Activated CD8-positive, alpha-beta memory T cell treated with anti-CD3 and anti-CD28 coated beads for 4 hours (primary cell): ENCODE measurements at places on chromosomes 4 and X.
A peak's percentile ranks its signal among the peaks of the same experiment; 100 is the strongest.

- DNase-seq: no peak
Observed at GRCh38 chrX:108642273-108642628, 94.1 kb downstream of the IRS4 start.

DNA sequence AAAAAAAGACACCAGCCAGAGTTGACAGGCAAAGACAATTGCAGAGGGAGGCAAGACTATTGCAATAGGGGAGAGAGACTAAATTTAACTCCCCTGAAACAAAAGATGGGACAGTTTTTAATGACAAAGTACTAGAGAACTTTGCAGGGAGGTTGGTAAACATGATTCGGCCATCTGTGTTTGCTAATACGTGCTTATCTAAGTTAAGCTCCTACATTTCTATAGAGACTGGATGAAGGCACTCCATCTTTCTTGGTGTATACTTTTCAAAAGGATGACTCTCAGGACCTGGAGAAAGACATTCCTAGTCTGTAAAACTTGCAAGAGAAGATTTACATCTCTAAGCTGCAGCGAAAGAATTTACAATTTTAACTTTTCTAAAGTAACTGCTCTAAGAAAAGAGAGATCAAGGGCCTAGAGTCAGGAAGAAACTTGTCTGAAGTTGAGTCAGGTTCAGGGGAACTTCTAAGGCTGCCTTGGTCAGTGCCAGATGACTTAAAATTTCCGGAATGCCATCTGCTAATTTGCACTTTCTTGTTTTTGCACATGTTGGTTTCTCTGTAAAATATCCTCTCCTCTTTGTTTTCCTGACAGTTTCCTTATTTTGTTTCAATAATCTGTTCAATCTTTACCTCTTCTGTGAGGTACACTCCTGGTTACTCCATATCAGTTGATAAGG lies 10.6 kb downstream of the ADAM29 start:
- no peak for DNase-seq

DNA sequence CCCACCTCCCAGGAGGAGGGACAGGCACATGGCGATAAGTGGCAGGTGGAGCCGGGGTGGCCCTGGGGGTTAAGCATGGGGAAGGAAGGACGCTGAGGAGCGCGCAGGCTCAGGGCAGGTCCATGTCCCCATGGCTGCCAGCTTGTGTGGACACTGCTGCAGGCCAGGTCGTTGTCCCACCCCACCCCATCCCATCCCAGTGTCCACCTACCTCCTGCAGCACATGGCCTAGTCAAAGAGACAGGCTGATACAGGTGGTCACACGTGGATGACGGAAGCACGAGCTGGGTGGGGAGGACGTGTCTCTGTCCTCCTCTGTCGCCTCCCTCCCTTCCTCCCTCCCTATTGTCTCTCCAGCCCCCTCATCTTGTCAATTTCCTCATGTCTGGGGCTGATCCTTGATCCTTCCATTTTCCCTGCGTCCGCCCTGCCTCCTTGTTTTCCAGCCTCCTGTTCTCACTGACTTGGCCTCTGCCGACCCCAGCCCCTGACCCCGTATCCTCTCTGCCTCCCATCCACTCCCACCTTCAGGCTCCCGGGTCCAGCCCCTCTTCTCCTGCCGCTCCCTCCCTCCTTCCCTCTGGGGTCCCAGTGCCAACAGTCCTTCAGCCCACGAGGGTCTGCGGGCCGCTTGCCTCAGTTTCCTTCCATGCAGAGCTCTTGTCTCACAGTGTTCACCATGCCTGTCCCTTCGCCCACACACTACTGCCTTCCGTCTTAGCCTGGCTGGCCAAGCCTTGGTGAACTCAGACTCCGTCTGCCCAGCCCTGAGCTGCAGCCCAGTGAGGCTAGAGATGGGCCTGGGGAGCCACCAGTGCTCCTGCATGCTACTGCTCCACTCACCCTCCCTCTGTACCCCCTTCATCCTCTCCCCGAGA lies 15.5 kb upstream of the ADD1 start:
- no peak for DNase-seq

- no peak for DNase-seq
Observed at GRCh38 chrX:153306527-153307115, 14.9 kb downstream of the PNMA6F start.

DNA sequence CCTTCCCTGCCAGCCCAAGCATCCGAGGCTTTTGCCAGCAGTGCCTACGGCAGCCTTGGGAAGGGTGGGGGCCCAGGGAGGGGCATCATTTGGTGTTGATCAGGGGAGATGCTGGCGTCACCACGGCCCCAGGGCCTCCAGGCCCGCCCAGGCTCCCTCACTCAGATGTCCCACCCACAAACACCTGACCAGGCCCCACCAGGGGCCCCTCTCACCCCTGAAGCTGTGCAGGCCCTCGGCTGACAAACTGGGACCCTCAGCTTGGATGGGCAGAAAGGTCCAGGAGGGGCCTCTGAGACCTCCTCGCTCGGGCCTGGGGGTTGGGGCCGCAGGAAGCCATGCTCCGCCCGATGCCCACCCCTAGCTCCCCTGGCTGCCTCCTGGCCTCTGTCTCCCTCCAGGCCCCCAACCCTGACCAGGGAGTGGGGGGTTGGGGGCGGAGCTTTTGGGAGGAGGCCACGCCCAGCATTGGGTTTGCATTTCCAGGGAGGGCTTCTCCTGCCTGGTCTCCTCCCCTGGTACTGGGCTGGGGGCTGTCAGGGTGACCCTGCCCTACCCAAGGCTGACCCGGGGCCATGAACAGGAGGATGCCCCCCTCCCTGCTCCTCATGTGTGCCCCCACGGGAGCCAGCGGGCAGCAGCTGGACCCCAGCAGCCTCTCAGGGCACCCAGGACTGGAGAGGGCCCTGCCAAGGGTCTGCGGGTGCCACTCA lies 33.4 kb upstream of the SPON2 start:
- DNase-seq: no peak

- no peak for DNase-seq
Observed at GRCh38 chrX:54447461-54447860, 7.3 kb downstream of the TSR2 start.

- no peak for DNase-seq
Observed at GRCh38 chr4:75058486-75058885, 125.6 kb downstream of the PARM1 start.

GRCh38 chr4:10579648-10580047 lies 104.9 kb downstream of the CLNK start:
- no peak for DNase-seq

GRCh38 chrX:55201930-55202579 lies 18.1 kb upstream of the PAGE5 start:
- no peak for DNase-seq

DNA sequence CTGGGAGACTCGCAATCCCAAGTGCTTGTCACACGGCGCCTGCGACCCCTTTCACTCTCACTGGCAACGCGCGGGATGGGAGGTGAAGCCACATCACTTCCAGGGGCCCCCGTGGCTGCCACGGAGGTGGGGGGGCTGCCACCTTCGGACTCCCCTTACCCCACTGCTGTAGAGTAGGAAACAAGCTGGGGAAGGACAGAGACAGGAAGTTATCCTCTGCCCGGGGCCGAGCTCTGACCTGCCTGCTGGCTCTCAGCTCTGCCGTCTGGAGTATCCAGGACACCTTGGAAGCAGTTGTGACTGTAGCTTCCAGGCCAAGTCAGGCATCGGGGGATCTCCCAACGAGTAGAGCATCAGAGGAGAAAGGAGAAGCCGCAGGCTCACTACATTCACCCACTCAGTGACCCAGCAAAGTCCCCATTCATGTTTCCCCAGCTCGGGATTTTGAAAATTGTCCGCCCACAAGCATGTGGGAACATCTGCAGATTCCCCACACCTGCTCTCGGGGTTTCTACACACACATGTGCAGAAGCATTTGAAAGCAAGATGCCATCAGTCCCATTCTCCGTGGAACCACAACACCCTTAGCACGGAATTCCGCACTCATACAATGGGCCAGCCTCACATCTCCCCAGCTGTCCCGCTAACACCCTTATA lies 10.8 kb downstream of the PDZD4 start:
- no peak for DNase-seq

DNA sequence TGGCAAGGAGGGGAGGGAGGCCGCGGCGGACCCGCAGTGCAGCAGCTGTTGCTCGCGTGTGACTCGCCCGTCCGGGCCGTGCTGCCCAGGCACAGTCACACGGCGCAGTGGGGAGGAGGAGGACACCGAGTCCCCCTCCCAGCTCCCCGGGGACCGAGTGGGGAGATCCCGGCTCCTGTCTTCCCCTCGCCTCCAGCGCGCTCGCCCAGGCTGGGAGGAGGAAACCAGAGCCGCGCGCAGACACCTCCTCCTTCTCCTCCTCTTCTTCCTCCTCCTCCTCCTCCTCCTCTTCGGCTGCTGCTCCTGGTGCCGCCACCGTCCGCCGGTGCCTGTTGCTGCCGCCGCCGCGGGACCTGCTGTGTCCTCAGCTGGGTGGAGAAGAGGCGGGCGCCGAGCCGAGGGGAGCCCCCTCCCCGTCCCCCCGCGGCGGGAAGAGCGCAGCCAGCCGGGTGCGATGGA lies at the start of gene TBC1D1:
TBC1D1 (plus strand) TSS at position 284 of the 459 bp plus-strand sequence. CDS start 11,012 bp downstream, outside the sequence.
- peak; percentile 19 for DNase-seq

DNA sequence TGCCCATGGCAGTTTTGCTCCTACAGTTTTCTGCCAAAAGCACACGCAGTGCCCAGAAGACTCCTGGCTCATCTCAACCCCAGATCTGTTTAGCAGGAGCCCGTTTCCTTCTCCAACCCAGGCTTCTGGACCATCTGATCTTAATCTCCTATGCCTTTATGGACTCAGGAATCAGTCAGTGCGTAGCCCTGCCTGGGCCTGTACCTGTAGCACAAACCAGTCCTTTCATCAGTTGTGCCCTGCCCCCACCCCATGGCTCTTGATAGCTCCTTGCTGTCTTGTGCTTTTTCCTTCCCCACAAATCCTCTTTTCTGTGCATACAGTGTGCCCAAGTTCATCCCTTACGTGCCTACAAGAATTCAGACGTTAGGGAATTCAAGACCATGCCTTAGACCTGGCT lies 1.5 kb downstream of the ZNF718 start:
- DNase-seq: no peak

- no peak for DNase-seq
Observed at GRCh38 chrX:138777230-138777629, 65.7 kb upstream of the FGF13 start.
